ENCODE measurements at places on chromosomes 5 and 9. TPM values are rescaled to one million over a fixed set of nuclear protein-coding genes. Genes with fewer than 3 reads are reported as not detected.

GARNL3 gene
- total RNA-seq: 4.2 TPM

ORM1 gene
- total RNA-seq: not detected

IFNA13 gene
- total RNA-seq: not detected

CDC20B gene
- not detected for total RNA-seq

IL9 gene
- total RNA-seq: not detected
